ENCODE measurements at places on chromosomes 4 and X.

DNA sequence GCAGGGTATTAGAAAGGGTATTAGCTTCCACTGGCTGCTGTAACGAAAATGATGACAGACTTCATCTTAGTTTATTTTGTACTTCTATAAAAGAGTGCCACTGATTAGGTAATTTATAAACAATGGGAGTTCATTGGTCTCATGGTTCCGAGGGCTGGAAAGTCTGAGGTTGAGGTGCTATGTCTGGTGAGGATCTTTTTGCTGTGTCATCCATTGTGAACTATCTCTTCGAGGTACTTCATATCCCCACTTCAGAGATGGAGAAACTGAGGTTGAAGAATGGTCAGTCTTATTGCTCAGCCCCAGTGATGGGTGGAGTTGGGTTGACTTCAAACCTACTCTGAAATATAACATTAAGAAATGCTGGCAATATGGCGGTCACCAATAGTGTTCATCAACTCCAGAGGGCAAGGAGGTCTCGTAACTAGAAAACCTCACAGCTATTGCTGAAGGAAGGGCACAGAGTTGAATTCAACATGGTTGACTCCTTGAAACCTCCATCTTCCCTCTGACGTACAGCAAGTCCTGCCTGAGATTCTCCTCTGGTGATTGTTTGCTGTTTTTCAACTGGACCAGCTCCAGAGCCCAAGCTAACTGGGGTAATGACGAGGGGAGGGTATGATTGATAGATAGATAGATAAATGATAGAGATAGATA is 53.6 kb upstream of the SHOX start:
- no peak for DNase-seq

DNA sequence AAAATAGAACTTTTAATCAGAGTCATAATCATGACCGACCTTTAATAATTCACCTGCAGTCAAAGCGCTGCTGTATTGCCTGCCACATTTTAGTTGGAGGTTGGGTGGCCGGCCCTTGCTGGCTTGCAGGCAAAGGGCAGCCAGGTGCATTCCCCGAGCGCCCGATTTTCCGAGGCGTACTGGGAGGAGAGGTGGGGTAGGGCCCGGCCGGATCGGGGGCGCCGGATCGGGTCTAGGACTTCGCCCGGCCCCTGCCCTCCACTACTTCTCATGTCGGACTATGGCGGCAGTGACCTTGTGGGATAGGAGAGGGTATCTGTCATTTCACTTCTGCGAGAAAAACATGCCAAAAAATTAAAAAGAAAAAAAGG is 2.5 kb upstream of the RS1 start:
- DNase-seq: no peak

GRCh38 chrX:81728622-81729021 is 526.7 kb downstream of the SH3BGRL start:
- DNase-seq: no peak

- no peak for DNase-seq
These were observed 121.2 kb downstream of the MANBA start for GRCh38 chr4:102639598-102639997.

GRCh38 chrX:101617211-101618191 is at the start of gene ARMCX6:
TSS of gene ARMCX6 (minus strand) at chrX:101618000. CDS start at chrX:101616620, 1,380 bp downstream.
- peak; percentile 91 for DNase-seq

GRCh38 chr4:138389976-138390685 is 148.0 kb upstream of the SLC7A11 start:
- DNase-seq: no peak

DNA sequence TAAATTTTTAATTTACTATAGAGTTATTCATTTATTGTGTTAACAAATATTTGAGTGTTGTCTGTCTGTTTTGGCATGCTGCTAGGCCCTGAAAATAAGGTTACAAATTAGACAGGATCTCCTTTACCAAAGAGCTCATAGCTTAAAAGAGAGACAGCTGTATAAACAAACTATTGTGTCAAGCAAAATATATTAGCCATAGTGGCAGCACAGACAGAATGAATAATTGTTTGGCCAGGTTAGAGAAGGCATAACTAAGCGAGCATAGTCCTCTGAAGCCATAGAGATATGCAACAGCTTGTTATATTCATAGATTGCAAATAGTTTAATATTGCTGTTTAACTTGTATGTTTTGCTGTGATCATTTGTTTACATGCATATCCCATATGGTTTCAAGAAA is 66.7 kb upstream of the NDUFC1 start:
- no peak for DNase-seq

GRCh38 chr4:105992641-105993305 is 97.5 kb downstream of the NPNT start:
- no peak for DNase-seq

GRCh38 chr4:35818520-35818919 is 425.8 kb downstream of the ARAP2 start:
- no peak for DNase-seq

DNA sequence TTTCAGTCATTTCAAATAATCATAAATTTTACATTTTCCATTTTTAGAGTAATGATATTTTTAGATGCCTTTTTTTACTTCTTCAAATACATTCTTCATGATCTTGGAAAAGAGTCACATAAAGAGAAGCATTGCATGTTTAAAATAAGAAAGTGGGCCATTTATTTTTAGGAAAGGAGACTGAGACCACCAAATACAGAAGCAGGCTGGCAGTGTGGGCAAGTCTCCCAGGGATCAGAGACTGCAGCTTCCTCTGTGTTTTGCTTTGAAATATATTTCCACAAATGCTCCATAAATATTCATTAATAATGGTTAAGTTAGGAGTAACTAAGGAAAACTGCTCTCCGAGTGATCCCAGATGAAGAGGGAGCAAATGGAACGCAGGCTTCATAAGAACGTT is 276.7 kb downstream of the DCTD start:
- DNase-seq: no peak

GRCh38 chrX:39152106-39152649 is 350.9 kb downstream of the MID1IP1 start:
- DNase-seq: peak; percentile 68

GRCh38 chr4:256492-256891 is 48.8 kb downstream of the ZNF732 start:
- no peak for DNase-seq

DNA sequence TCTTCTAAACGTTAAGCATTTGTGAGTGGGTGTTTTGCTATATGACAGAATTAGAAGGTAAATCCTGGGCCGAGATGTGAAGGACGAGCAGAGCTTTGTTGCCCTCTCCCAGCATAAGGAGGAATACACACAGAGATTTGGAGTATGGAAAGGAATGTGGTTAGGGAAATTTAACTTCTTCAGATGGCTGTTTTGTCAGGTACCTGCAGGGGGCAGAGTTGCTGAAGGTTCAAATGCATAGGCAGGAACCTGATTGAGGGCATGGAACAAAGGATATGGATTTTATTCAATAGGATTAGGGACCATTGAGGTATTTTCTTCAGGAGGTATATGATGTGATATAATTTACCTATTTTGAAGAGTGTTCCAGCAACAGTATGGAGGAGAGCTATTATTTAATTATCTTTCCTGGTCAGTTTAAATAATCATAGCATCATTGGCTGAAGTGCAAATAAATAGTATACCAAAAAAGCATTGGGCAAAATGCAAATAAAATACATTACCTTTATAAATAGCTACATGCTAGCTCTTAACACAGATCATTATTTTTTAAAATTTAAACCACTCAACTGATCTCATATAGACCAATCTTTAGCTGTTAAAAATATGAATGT is 143.6 kb downstream of the SLIT2 start:
- no peak for DNase-seq

DNA sequence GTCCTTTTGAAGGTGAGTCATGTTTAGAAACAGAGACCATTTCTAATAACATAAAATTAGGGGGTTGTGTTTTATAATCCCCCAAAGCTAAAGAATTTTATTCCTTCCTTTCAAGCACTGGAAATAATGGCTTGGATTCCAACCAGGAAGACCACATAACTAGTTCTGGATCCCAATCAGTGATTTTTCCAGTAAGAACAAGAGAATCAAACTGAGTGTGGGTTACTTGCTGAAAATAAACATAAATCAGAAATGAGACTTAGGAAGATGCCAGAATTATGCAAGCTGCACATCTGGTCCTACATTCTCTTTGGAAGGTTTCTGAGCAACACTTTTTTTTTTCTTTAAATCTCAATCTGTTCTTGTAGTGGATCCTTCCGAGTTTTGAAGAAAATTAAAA is 76.3 kb downstream of the SOWAHB start:
- DNase-seq: no peak

GRCh38 chr4:54818481-54818880 is 160.7 kb downstream of the KIT start:
- no peak for DNase-seq

GRCh38 chr4:95980877-95981360 is 141.0 kb downstream of the PDHA2 start:
- DNase-seq: no peak

- no peak for DNase-seq
These were observed 6.6 kb downstream of the FBXL5 start for GRCh38 chr4:15648600-15648999.

DNA sequence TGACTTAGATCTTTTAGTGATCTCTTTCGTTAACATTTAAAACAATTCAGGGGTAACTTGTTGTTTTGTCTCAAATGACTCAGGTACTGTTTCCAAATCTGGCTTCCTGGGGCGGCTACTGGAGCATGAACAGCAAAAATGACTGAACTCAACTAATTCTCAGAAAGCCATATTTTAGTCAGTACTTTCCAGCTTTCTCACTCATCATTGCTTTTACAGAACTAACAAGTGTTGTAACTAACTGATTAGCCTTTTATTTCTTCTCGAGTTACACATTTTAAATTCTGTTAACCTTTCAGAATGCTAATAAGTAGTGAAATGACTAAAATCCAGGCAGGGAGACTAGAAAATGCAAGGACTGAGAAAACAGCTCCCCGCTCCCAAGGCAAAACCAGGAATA is 55.3 kb downstream of the JADE3 start:
- DNase-seq: no peak

- no peak for DNase-seq
These were observed 12.1 kb upstream of the PLAC1 start for GRCh38 chrX:134670134-134670924.

DNA sequence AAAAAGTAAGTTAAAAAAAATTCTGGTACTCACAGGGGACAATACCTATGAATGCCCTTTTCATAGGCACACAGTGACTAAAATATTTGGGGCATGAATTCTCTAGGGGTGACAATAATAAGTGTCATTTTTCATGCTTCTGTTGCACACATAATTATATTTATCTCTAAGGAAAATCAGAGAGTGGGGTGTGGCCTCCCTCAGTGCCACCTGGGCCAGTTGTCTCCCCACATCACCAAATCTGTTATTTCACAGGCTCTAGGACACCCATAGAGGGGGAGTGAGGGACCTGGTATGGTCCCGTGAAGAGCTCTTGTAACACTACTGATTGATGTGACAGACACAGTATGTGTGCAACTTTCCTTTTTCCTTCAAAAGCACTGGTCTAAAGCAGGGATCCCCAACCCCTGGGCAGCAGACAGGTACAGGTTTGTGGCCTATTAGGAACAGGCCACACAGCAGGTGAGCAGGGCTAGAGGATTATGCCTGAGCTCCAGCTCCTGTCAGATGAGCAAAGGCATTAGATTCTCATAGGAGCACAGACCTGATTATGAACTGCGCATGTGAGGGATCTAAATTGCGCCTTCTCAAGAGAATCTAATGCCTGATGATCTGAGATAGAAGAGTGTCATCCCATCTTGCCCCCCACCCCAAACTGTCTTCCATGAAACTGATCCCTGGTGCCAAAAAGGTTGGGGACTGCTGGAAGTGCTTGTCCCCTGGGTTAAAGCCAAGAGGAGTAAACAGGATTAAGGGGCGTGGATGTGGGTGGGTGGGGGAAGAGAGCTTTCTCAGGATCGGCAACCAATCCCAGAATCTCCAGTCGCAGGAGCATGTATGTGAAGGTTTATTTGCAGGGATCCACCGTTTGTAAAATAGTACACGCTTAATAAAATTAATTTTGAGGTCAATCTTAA is 856 bp downstream of the SLC9B1 start:
- DNase-seq: no peak

DNA sequence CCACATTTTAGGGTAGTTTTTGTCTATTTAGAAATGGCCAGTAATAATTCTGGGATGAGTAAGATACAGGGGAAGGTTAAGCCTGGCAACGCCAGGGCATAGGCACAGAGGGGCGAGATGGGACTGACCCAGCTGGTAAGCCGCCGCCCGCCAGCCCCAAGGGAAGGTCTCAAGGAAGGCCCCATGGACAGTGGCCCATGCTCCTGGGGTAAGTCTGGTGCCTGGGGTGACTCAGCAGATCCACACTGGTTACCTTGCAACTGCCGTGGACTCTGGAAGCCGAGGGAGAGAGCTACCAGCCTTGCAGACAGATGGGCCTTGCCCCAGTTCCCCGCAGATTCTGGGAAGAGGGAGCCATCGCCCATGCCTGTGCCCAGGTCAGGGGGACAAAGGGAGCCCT is 179.4 kb downstream of the AFAP1 start:
- DNase-seq: no peak

- DNase-seq: no peak
These were observed 214.0 kb upstream of the UGT8 start for GRCh38 chr4:114384629-114385028.

DNA sequence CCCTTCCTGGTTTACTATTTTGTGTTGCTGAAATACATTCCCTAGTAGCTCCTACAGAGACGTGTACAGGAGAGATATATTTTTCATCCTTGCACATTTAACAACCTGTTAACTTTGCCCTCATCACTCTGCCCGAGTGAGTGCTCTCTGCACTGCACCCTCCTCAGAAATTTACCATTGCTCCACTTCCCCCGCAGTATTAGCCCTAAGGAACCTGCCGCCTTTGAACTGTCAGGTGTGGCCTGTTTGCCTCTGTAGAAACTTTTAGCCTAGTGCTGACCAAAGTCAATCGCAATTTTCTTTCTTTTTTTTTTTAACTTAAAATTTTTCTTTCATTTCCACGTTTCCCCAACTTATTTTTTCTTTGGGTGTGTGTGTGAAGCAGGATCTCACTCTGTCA is 46.6 kb upstream of the TBL1X start:
- DNase-seq: no peak

DNA sequence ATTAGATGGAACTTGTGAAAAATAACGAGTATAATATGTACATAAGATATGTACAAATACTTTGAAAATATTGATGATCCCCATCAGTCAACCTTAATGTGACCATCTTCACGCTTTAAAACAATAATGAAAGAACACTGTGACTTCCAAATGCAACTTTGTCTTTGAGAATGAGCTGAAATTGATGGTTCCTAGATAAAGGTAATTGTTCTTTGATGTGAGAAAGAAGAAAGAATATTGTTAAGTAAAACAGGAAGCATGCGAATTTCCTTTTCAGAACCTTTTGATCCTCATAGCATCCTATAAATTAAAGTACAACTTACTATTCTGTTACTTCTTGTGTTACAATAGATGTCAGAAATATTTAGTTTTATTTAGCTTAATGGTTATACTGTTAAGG is 22.2 kb downstream of the IL2 start:
- no peak for DNase-seq

DNA sequence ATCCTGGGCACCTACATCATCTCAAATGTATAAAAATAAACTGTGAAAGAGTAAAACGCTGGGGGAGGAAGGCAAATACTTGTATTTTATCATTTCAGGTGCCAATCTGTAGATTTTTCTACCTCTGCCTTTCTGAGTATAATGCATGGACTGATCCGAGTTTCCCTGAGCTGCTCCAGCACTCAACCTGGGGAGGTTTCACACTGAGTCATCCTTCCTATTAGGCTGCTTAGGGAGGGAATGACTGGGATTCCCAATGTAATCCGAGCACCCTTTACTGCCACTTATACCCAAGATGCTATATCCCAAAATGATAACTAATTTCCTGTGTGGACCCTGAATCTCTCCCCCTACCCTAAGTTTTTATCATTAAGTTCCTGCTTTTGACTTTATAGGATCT is 126.6 kb downstream of the HNRNPD start:
- no peak for DNase-seq

Measured in Right ventricle myocardium inferior (tissue), 1 donor.